Natural killer cell (primary cell): ENCODE measurements at places on chromosomes 5 and 9.

DNA sequence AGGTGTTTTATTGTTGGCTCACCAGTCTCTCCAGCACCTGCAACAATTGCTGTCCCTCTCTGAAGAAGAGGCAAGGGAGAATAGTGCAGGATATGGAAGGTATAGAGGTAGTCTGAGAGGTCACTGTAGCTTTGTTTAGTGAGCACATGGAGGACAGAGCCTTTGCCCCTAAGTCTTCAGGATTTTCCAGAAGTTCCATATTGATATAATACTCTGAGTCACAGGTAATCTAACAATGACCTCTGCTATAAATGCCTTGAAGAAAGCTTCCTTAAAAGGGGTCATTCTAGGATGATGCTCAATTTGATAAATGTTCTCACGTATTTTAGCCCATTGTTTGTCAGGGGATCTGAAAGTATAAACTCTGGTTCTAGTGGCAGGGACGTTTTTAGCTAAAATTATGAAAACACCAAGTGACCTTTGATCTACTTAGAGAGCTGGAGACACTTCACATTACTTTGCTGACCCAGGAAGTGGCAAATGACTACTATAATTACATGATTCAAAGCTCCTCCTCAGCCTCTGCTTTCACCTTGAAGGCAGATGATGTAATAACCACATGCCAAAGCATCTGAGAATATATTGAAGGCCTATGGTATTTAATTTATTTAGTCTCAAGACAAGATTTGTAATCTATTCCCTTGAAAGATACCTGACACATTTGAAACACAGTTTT, 366.9 kb upstream of the NUDT12 start:
- H3K4me1 ChIP-seq: no peaks in the 10 kb centered on the region
- no peaks in the 10 kb centered on the region for H3K36me3 ChIP-seq
- no peak for DNase-seq
- no peaks in the 10 kb centered on the region for H3K27me3 ChIP-seq
- no peak overlapping the region for H3K27ac ChIP-seq
- H3K4me3 ChIP-seq: no peak overlapping the region

DNA sequence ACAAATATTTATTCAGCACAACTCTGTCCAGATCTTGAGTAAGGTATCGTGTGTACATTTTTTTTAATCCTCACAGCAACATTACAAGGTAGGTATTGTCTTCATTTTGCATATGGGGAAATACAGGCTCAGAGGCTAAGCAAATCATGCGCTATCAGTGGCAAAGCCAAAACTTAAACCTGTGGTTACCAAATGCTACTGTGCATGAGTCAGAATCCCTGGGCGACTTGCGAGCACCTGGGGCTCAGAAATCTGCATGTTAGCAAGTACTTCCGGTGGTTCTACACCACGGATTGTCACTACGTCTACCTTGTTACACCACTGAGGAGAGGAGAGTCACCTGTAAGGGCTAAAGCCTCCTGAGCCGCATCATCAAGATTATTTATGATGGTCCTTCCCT, 21.3 kb downstream of the C5orf58 start:
- no peak for DNase-seq
- no peaks in the 10 kb centered on the region for H3K27me3 ChIP-seq
- no peak overlapping the region for H3K4me3 ChIP-seq
- peak overlapping the region; percentile 54 for H3K27ac ChIP-seq
- peaks cover 13% of the 10 kb centered on the region for H3K4me1 ChIP-seq
- peaks cover 98% of the 10 kb centered on the region for H3K36me3 ChIP-seq

DNA sequence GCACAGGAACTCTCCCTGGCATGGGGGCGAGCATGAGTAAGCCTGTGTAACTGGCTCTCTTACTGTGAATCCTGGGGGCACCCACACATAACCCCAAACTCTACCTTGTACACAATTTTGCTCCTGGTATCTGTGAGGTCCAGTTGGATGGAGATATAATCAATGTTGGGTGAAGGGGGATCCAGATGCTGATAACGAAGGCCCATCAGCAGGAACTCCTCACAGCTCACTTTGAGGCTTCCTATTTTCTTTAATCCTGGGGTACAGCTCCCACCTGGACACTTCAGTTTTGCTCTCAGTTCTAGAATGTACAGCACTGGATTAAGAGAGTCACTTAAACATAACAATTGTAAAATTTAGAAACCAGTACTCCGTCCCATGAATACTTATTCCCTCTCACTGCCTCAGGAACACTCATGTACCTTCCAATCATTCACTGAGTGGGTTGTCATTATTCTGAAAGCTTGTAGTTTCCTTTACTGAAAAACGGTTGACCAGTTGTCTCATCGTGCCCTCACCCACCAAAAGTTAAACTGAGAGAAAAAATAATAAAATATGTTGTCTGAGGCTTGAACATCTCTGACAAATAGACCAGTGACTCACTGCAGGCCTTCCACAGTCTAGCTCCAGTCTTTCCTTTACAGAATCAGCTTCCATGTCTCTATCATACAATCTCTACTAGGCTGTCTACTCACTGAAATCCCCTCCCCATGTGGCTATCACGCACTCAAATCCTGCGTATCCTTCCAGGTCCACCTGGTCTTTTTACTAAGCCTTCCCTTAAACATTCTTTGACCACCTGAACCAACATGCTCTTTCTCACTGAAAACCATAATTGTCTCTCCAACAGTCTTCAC, 52.6 kb downstream of the FREM1 start:
- no peaks in the 10 kb centered on the region for H3K27me3 ChIP-seq
- no peak overlapping the region for H3K4me3 ChIP-seq
- no peak for DNase-seq
- no peak overlapping the region for H3K27ac ChIP-seq
- H3K36me3 ChIP-seq: no peaks in the 10 kb centered on the region

GRCh38 chr9:116157436-116158138, 4.0 kb downstream of the PAPPA start:
- peaks cover 16% of the 10 kb centered on the region for H3K27me3 ChIP-seq
- no peak for DNase-seq
- H3K4me1 ChIP-seq: no peaks in the 10 kb centered on the region
- H3K27ac ChIP-seq: no peak overlapping the region
- H3K4me3 ChIP-seq: no peak overlapping the region

- no peaks in the 10 kb centered on the region for H3K4me1 ChIP-seq
- H3K36me3 ChIP-seq: peaks cover 4% of the 10 kb centered on the region
- DNase-seq: no peak
Measured at GRCh38 chr5:39231705-39232525, 12.6 kb upstream of the FYB1 start.

GRCh38 chr9:36151316-36152210, 15.0 kb downstream of the GLIPR2 start:
- peak overlapping the region; percentile 82 for H3K27ac ChIP-seq
- no peaks in the 10 kb centered on the region for H3K27me3 ChIP-seq
- H3K4me3 ChIP-seq: peak overlapping the region; percentile 8
- peaks cover 79% of the 10 kb centered on the region for H3K4me1 ChIP-seq
- DNase-seq: peak; percentile 95

DNA sequence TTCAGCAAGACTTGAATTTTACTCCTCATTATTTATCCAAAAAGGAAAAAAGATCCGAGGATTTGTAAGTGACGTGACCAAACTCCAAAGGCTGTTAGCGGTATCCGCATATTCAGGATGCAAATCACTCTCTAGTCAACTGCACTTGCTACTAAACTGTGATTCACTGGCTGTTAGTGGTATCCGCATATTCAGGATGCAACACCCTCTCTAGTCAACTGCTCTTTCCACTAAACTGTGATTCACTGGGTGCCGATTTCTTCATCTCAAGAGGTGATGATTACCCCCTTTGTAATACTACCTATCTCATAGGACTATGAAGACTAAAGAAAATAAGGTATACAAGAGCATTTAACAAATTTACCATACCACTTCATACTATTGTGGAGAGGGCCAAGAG, 5.7 kb downstream of the MAPKAP1 start:
- no peak overlapping the region for H3K27ac ChIP-seq
- DNase-seq: no peak
- H3K4me3 ChIP-seq: no peak overlapping the region
- no peaks in the 10 kb centered on the region for H3K36me3 ChIP-seq

GRCh38 chr5:72522607-72523006, 15.4 kb upstream of the ZNF366 start:
- no peaks in the 10 kb centered on the region for H3K4me1 ChIP-seq
- H3K36me3 ChIP-seq: no peaks in the 10 kb centered on the region
- no peaks in the 10 kb centered on the region for H3K27me3 ChIP-seq
- no peak overlapping the region for H3K27ac ChIP-seq
- H3K4me3 ChIP-seq: no peak overlapping the region

DNA sequence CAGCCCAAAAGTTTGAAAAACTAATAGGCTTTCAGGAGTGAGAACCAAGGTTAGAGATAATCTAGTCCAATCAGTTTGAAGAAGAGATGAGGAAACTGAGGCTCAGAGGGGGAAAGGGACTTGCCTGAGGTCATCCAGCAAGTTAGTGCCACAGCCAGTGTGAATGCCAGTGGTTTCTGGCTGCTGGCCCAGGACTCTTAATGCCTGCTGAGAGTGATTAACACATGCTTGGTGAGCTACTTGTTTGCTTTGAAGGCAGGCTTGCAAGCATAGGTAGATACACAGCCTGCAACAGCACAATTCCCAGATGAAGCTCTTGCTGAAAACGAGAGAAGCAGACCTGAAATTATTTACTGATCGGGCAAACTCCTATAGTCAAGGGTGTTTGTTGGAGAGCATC, 591.6 kb upstream of the SGCD start:
- no peaks in the 10 kb centered on the region for H3K27me3 ChIP-seq
- H3K27ac ChIP-seq: no peak overlapping the region
- no peaks in the 10 kb centered on the region for H3K4me1 ChIP-seq

- peak overlapping the region; percentile 77 for H3K27ac ChIP-seq
- H3K27me3 ChIP-seq: no peaks in the 10 kb centered on the region
- no peak overlapping the region for H3K4me3 ChIP-seq
- H3K36me3 ChIP-seq: peaks cover 16% of the 10 kb centered on the region
- H3K4me1 ChIP-seq: peaks cover 44% of the 10 kb centered on the region
Measured at GRCh38 chr5:95808686-95809413, 13.7 kb downstream of the GLRX start.
